ENCODE measurements at places on chromosomes 6 and 20.

DNA sequence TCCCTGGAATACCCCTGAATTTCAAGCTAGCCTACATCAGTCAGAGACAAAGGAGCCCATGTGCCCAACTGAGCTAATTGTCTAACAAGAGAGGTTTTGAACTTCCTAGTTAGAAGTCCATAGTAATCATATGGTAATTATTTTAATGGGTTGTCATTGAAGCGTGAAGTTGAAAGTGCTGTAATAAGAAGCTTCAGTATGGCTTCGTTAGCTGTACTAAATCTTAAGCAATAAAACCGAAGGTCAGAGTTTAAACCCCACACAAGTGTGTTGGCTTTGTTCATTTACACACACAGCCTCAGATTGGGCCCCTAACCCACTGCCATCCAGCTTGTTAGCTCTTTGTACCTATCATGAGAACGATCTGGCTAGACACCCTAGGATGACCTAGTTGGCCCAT is 195.6 kb upstream of the RIN2 start:
- DNase-seq: no peak

- peak; percentile 53 for DNase-seq
Observed at GRCh38 chr20:40896814-40897700, 131.6 kb upstream of the TOP1 start.

DNA sequence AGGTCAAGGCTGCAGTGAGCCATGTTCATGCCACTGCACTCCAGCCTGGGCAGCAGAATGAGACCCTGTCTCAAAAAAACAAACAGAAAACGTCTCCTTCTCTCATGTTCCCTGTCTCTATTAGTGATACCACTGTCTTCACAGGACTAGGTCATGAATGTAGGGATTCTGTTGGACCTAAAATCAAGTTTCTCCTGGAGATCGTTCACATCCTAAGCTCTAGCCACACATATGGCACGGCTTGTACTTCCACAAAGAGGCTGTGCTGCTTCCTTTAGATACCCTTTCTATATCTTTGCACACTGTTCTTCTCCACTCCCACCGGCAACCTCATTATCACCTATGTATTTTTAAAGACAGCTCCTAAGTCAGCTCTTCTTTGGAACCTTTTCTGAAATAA is 96.5 kb downstream of the ADGRG6 start:
- DNase-seq: no peak

- peak; percentile 63 for DNase-seq
Observed at GRCh38 chr20:38692436-38693411, 31.6 kb upstream of the SLC32A1 start.

- DNase-seq: no peak
Observed at GRCh38 chr6:81847866-81848265, 95.4 kb upstream of the TENT5A start.

- DNase-seq: no peak
Observed at GRCh38 chr6:19841181-19841580, 4.0 kb downstream of the ID4 start.

GRCh38 chr6:95848717-95849116 is 167.1 kb upstream of the FUT9 start:
- DNase-seq: no peak

Data from fibroblast of skin of right biceps (primary cell).